Forelimb muscle (tissue), 1 donor: ENCODE measurements at places on chromosomes 1 and 21. TPM values are rescaled to one million over a fixed set of nuclear protein-coding genes. Genes with fewer than 3 reads are reported as not detected.
A peak's percentile ranks its signal among the peaks of the same experiment; 100 is the strongest.

Gene CNR2
- polyA plus RNA-seq, result 0.06 TPM

Gene HOOK1
- polyA plus RNA-seq, result 2.7 TPM

Gene LCE2B
- not detected for polyA plus RNA-seq

Gene TXNIP
- polyA plus RNA-seq, result 238 TPM

Gene HSD11B1
- polyA plus RNA-seq, result not detected

Gene CLDN14
- 8.0 TPM for polyA plus RNA-seq

Gene PRDM16
- polyA plus RNA-seq, result 0.62 TPM

Gene FOXD3
- 6.5 TPM for polyA plus RNA-seq

Gene SHE
- 9.1 TPM for polyA plus RNA-seq

Gene RCSD1
- 52.9 TPM for polyA plus RNA-seq

DNA sequence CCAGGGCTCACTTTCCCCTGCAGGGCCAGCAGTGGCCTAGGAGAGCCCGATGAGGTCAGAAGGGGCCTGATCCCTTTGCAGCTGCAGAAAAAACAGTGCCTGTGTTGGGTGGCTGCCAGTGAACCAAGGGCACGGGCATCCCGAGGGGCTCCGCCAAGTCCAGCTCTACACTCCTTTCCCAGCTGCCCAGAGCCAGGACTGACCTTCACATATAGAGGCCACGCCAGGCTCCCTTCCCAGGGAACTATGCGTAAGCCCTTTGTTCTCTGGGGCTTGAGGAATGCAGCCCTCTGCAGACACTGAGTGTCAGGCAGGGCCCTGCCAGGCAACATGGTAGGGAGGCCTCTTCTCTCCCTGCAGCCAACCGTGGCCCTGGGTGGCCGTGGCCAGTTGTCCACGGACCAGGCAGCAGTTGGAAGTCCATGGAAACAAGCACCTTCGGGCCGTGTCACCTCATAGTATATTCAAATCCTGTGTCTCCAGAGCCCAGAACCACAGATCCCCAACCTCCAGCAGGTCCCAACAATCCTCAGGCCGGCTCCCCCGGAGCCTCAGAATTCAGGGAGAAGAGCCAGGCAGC lies 194.0 kb downstream of the NPHP4 start:
- no peak for DNase-seq

GRCh38 chr1:63524201-63524600 lies 876 bp downstream of the EFCAB7 start:
- DNase-seq, result no peak

- no peak for DNase-seq
Measured at GRCh38 chr1:67897270-67897949, 64.1 kb upstream of the GNG12 start.

DNA sequence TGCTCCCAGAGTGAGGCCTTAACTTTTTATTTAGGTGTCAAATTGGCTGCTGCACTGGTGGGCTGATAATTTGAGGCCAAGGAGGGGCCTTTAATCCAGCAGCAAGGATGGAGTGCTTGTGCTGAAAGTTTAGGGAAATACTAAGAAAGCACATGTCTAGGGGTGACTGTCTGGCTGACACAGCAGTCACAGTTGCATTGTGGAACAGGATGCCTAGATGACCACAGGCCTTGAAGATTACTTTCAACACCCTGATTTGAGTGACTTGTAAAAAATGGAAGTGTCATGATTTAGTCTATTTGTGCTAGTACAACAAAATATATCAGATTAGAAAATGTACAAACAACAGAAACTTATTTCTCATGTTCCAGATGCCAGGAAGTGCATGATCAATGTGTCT lies 57.7 kb downstream of the ZNF697 start:
- DNase-seq, result no peak

- no peak for DNase-seq
Measured at GRCh38 chr1:67890857-67891256, 57.6 kb upstream of the GNG12 start.

GRCh38 chr1:167477986-167478385 lies 40.3 kb downstream of the CD247 start:
- no peak for DNase-seq

GRCh38 chr1:87220993-87221392 lies 107.7 kb upstream of the LMO4 start:
- no peak for DNase-seq

- no peak for DNase-seq
Measured at GRCh38 chr1:9320520-9321479, 28.1 kb downstream of the SPSB1 start.

DNA sequence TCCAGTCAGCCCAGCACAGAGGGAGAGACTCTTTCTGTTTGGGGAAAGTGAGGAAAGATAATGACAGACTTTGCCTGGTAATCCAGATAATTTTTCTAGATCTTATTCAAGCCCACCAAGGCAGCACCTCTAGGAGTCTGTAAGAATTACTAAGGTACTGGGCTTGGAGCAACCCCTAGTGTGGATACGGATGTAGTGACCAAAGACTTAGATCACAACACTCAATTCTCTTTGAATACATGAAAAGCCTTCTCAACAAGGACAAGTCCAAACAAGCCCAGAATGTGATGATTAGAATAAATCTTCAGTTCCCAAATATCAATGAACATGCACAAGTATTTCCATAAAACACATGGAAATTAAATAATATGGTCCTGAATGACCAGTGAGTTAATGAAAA lies 206.9 kb downstream of the MRPL39 start:
- DNase-seq, result no peak

GRCh38 chr1:10631811-10632593 lies 157.3 kb downstream of the PEX14 start:
- no peak for DNase-seq

DNA sequence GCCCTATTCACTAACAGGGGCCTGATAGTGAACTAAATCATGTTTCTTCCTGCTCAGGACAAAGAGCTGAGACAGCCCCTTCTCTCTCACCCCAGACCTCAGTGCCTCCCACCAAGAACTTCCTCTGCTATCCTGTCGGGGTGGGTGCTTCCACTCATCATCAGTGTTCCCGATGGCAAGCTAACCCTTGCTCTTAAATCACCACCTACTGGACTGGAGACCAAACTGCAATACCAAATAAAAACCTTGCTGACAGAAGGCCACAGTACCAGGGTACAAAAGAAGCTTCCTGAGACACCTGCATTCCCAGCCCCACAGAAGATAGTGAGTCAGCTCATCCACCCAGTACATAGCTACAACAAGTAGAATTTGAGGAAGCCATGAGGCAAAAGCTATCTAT lies 799.5 kb downstream of the LTN1 start:
- no peak for DNase-seq

GRCh38 chr1:20508411-20508771 lies 440 bp upstream of the MUL1 start:
- DNase-seq, result no peak

- DNase-seq, result no peak
Measured at GRCh38 chr1:208083715-208084085, 160.5 kb downstream of the PLXNA2 start.

GRCh38 chr1:111402083-111402482 lies 25.5 kb downstream of the OVGP1 start:
- no peak for DNase-seq

DNA sequence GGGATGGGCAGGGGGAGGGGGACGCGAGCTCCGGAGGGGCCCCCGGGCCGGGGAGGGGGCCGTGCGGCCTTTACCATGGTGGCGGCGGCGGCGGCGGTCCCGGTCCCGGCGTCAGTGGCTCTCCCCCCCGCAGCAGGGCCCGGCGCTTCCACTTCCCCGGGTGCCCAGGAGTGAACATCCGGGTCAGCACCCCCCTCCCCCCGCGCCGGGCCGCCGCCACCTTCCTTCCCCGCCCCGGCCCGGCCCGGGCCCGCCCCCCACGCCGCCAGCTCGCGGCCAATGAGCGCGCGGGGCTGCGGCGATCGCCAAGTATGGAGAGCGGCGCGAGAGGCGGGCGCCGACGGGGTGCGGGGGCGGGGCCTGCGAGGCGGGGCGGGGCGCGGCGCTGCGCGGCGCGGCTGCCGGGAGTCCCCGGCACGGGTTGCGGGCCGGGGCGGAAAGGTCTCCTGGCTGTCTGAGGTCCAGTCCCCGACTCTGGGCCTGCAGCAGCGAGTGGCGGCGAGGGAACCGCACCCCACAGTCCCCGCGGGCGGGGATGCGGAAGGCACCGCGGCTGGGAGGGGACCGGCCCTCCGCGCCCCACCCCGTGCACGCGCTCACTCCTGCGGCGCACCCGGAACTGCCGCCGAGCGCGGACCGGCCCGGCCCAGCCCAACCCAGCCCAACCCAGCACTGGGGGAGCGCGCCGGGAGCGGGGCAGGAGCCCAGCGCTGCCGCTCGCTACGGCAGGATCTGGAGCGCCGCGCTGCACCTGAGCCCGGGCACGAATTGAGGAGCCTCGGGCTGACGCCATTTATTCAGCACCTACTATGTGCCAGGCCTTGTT lies at the start of gene CAPZB:
Gene CAPZB, minus strand, starts transcription at position 178 of the 826 bp plus-strand sequence. Its CDS starts 101 bp downstream, at position 77.
- DNase-seq, result peak; percentile 60

GRCh38 chr21:17527240-17527639 lies 14.4 kb downstream of the CXADR start:
- DNase-seq, result no peak

DNA sequence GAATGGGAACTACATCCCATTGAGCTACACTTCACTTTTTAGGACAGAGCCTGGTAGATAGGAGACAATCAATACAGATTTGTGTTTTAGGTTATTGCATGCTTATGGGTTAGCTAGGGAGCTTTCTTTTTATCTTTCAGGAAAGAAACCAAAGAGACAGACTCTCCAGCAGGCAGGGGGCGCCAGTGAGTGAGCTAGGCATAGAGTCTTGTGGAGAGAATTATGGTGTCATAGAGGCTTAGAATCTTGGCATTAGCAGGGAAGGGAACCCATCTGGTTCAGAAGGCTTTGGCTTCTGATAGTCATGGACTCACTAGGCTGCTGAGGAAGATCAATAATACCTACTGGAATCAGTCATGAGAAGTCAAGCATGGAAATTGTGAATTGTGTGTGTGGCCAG lies at the start of gene SMCP:
Gene SMCP, plus strand, starts transcription at position 281 of the 400 bp plus-strand sequence. CDS start 6,101 bp downstream, outside the sequence.
- no peak for DNase-seq

DNA sequence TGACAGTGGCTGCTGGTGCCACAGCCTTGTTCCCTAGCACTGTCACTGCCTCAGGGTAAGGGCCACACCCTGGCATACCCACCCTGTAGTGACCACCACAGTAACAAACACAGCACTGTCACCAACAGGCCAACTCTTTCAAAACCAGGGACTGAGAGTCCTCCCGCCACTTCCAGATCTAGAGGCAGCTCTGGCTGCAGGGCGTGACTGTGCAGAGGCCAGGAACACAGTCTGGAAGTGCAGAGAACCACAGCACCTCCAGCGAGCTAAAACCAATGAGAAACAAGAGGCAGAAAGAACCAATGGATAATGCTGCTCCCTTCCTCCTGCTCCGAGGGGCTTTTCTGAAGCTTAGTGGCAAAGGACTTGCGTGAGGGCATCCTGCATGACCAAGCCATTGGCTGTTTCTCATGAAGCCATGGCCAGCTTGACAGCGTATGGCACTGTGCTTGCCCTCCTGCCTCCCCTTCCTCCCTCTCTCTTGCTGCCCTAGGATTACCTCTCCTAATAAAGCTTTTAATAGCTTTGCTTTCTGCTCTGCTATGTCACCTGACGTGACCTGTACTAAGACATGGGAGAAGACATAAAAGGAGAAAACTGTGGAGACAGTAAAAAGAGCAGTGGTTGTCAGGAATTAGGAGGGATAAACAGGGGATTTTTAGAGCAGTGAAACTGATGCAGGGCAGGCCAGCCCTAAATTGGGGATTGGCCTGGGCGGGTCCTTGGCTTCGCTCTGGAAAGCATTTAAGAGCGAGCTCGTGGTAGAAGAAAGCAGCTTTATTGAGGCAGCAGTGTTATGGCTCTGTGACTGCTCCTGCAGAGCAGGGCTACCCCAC lies 7.2 kb downstream of the PARP1 start:
- DNase-seq, result no peak

- DNase-seq, result no peak
Measured at GRCh38 chr1:35447278-35447677, 109.9 kb downstream of the KIAA0319L start.

DNA sequence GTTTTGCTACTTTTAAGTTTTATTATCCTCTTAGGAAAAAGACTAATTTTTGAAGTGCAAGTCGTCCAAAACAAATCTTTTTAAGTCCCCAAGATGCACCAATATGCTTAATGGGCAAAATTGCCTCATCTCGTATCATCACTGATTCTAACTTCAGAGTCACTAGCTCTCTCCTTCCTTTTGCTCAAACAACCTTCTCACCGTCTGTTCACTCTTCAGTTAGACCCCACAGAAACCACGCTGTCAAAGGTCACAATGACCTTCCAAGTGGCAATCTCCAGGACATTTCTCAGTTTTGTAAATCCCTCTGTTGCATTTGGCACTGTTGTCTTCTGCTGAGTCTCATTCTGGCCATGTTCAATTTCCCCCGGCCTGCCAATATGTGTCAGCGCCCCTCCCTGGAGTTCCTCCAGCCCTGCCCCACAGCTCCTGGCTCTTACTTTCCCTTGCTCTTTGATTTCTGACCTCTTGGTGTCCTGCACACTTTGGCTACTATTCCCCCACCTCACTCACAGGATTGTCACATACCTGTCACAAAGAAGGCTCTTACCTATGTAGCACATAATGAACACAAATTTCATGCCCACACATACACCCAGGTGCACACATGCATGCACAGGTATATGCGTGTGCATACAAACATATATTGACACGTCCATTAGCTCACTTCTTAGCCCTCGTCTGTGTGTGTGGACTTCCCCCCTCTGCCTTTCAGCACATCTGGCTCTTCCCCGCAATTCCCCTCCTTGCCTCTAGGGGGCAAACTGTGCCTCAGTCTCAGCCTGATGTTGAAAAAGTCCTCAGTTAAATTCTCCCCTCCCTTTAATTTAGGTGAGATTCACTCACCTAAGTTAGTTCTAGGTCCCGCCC lies 354.0 kb upstream of the DUSP10 start:
- DNase-seq, result no peak

- no peak for DNase-seq
Measured at GRCh38 chr1:7380712-7381111, 390.4 kb upstream of the VAMP3 start.

DNA sequence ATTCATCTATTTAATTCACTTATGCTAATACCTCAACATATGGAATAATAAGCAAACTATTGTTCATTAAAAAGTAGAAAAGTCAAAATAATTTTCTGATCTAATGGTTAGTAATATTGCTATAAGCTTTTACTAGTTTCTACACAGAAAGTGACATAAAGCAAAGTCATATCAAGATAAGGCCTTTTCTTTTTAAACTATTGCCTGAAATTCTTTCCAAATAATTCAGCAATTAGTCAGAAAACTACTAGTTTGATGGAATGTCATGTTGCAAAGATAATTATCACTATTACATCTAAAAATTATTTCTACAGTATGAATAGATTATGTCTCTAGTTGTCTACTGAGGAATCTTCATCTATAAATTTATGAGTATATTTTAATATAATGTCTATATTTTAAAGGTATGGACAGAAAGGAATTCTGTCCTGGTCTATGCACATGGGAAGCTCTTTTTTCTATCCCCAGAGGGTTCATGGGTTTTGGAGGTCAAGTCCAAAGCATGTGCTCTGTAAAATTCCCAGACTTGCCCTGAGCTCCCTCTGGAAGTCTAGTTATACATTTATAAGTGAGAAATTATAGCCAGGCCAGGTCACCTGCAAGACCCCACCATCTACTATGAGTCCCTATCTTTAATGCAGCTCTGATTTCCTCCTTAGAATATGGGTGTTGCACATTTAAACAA lies 84.6 kb upstream of the DPYD start:
- DNase-seq, result no peak

- no peak for DNase-seq
Measured at GRCh38 chr1:247883346-247883745, 12.0 kb upstream of the OR2W3 start.
